Glutamatergic neuron (in vitro differentiated cells): ENCODE measurements at places on chromosomes 6 and 20.

DNA sequence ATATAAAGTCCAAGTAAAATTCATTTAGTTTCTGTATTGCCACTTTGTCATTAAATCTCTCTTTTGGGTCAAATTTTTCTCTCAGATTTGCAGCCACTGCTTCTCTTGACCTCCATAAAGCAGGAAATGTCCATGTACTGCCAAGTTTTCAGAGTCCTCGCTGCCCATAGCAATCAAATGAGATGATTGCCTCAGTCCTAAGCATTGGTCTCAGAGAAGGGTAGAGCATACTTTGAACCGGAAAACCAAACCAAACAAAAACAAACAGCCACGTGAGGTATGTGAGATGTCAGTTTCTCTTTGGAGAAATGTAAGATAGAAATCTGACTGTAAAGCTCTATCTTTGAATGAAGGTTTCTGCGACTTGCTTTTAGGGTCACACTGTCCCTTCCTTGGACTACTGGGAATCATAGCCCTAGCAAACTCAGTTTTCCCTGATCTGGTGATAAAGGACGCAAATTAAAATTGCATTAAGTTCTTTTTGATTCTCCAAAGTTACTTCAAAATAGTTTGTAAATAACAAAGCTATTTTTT, 505.4 kb upstream of the CITED2 start:
- DNase-seq, result no peak

GRCh38 chr6:91705646-91706045, 1118.8 kb upstream of the MAP3K7 start:
- no peak for DNase-seq

GRCh38 chr6:95321126-95321525, 256.2 kb upstream of the MANEA start:
- no peak for DNase-seq

- no peak for DNase-seq
These were observed 25.6 kb downstream of the PRPF6 start for GRCh38 chr20:64006490-64006889.

DNA sequence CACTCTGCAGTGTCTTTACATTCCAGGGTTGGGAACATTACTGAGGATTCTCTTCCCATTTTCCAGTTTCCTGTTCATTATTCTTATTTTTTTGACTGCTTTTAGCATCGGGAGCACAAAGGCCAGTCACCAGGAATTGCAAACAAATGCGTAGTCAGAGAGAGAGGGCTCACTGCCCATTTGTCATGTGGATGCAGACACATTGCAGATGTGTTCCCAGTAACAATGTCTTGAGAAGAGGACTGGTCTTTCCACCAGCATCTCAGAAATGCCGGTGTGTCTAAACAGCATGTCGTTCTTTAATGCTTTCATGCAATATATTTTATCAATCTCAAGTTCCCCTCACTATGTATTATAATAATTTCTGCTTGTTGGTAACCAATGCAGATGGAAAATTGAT, 952 bp upstream of the TAAR6 start:
- DNase-seq, result no peak

- DNase-seq, result no peak
These were observed 166.5 kb upstream of the MYLIP start for GRCh38 chr6:15962449-15962764.

DNA sequence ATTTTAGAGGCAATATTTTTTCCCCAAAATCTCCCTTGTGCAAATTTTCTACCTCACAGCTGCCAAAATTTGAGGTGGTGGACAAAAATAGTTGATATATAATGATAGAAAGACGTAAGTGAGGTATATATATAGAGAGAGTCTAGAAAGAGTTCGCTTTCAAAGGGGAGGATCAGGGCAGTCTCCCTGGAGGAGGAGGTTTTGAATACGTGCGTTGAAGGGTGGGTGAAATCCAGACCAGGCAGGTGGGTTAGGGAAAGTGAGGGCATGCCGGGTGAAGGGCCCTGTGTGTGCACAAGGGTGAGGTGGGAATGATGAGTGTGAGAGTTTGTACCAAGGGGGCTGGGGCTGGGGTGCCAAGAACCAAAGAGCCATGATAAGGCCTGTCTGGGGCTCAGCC, 100.2 kb downstream of the CEBPB start:
- no peak for DNase-seq

DNA sequence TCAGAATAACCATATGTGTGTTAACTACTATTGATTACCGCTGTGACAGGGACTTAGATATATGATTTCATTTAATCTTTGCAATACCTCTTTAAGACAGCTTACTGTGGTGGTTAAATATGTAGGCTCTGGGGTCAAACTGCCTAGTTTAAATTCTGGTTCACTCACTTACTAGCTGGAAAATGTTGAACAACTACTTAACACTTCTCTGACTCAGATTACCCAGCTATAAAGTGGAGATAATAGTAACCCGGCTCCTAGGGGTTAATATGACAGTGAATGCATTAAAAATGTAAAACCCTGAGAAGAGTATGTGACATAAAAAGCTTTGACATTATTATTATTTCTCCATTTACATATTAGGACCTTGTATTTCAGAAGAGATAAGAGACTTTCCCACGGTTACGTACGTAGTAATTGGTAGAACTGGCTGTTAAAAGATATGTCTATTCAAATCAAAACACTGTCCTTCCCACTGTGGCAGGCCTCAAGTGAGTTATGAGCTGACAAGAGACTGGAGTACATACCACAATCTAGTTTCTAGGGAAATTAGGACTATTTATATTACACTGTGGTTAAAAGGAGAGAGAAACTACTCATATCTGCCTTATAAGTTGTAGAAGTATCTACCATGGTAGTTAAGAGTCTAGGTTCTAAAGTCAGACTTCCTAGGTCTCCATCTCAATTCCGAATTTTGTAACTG, 4.4 kb upstream of the PLCB1 start:
- no peak for DNase-seq

DNA sequence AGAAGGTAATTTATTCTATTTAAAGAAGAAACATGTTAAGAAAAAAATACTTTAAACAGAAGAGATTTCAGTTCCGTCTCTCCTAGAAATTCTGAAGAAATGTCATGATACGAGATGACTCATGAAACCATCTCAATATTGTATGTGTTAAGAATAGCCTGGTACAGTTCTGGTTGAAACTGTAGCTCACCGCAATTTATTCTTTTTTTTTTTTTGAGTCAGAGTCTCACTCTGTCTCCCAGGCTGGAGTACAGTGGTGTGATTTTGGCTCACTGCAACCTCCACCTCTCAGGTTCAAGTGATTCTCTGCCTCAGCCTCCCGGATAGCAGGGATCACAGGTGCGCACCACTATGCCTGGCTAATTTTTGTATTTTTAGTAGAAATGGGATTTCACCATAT, 103.3 kb downstream of the ARHGAP18 start:
- DNase-seq, result no peak

DNA sequence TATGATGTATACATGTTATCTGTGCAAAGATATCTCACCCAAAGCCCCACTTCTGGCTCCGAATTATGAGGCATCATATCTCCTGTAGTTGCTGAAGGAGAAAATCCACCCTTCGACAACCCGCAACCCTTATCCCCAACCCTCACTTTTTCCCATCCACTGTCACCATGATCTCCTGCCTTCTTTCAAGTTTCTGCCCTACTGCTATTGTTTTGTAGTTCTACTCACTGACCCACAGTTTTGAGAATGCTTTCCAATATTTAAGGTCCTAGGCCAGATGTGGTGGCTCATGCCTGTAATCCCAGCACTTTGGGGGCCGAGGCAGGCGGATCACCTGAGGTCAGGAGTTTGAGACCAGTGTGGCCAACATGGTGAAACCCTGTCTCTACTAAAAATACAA, 22.2 kb downstream of the ADGRF1 start:
- DNase-seq, result no peak

DNA sequence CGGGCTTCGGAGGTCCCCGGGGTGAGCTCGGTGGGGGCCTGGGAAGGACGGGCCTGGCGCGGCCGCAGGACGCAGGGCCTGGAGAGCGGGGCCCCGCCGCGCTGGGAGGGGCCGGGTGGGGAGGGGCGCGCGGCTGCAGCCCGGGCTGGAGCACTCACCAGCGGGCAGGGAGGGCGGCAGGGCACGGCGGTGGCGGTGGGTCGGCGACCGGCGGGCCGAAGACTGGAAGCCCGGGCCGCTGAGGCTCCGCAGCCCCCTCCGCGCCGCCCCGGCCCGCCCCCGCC, at the start of gene GATA5:
Gene GATA5 (minus strand): TSS at position 224 of the 284 bp plus-strand sequence. CDS start 474 bp downstream, outside the sequence.
- DNase-seq, result no peak

- no peak for DNase-seq
These were observed 97.9 kb downstream of the SOD2 start for GRCh38 chr6:159595173-159595572.

GRCh38 chr6:145009711-145010110, 724.6 kb downstream of the UTRN start:
- DNase-seq, result no peak

DNA sequence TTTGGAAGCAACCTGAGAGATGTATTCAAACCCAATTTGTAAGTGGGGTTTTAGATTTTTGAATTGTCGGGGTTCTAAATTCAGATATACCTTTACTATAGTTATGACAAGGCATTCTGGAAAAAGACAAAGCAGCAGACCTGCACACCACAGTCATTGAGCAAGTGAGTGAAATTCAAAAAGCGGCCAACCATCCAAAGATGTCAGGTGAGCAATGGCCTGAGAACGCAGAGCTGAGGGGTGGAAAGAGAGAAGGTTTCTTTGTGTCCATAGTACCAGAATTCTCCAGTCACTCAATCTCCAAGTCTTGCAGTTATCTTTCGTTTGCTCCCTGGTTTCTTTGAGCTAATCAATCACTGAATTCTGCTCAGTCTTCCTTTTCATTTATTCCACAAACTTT, 1.8 kb upstream of the FRK start:
- no peak for DNase-seq

- no peak for DNase-seq
These were observed 241.4 kb downstream of the IBTK start for GRCh38 chr6:82006027-82006738.

DNA sequence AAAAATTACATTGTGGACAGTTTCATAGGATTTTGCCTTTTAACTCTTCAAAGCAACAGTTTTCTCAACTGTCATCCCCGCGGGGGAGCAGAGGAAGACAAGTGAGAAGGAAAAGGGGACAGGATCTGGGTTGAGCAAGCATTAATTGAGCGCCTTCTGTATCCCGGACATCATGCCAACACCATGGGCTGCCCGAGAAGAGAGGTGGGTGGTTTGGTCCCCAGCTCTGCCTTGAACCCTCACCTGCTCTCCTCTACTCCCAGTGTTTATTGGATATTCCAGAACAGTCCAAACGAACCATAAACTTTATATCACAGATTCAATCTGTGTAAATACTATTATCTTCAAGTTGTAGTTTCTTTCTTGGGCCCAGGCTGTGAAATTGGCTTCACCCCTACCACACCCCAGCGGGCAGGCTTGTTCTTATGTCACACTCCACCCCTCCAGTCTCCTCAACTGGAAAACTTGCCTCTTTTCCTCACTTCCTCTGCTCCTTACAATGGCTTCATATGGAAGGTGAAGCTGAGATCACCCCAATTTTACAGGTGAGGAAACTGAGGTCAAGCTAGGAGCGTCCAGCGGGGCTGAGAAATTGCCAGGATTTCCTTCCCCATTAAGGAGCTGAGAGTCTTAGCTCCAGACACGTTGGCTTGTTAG, 6.0 kb downstream of the PCK1 start:
- DNase-seq, result no peak

DNA sequence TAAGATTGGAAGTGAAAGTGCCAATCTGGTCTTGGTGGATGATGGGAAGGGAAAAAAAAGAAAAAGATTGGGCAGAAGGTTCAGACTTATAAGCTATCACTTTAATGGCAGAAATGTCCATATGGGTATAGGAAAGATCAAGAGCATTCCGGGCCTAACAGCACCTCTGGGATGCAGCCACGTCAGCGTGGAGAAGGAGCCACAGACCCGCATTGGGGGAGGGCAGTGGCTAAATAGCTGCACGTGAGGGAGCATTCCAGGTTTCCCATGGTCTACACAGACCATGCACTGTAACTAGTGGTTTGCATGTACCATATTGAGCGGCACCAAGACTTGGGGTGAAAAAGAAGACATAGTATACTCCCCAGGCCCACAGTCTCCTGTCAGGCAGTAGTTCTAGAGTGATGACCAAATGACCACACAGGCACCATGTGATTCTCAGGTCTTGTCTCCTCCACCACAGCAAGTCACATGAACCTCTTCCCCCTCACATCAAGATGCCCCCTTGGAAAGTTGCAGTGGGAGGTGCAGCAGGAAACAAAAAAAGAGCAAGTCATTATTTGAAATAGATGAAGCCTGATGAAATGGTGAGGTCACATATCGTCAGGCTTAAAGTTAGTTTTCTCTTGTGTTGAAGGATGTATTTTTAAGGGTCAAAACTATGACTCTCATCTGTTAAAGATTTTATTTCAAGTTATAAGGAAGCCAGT, 94.4 kb upstream of the TNFAIP3 start:
- DNase-seq, result no peak

- DNase-seq, result no peak
These were observed 65.4 kb downstream of the OR2J2 start for GRCh38 chr6:29236060-29236459.

DNA sequence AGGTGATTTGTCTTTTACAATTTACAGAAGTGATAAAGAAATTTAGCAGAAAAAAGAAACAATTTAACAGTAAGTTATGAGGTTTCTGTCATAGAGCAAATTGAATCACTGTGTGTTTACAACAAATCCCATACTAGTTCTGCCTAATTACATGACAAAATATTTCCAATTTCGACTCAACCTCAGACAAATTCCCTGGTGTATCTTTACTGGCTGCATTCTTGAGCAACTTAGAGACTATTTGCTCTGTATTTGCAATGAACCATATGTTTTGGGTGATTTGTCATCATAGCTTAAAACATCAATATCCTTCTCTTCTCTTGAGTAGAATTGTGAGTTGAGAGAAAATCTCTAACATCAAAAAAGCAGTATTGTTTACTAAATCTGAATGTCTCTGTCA, 128.7 kb downstream of the SIM1 start:
- DNase-seq, result no peak

DNA sequence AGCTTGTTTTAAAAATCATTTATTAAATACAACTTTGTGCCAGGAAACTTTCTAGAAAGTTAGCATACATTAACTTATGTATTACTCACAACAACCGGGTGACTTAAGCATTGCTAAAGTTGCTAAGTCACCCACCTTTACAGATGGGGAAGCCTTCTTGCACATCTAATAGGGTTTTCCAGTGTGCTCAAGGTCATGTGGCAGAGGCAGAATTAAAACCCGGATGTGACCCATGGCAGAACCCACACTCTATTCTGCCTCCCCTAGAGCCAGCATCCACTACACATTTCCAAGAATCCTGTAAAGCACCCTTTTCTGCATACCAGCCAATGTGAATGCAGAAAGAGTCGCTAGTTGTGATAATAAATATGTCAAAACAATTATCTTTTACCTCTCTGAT, 13.4 kb downstream of the LINC00237 start:
- no peak for DNase-seq

- DNase-seq, result no peak
These were observed 8.0 kb downstream of the POFUT1 start for GRCh38 chr20:32215729-32216128.

DNA sequence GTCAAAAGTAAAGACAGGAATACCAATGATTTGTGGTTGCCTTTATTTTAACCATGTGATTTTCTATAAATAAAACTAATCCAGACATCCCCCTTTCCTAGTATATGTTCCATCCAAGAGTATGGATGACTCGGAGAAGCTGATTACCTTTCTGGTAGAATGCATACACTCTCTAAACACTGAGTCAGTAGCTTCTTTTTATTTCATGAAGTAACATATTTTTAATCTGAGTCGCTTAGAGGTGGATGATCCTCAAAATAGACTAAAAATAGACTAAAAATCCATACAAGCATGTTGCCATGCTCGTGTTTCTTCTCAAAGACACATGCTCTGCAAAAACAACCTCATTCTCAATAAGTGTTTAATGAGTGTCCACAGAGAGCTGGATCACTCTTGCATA, 263.7 kb downstream of the COL12A1 start:
- DNase-seq, result no peak

GRCh38 chr6:74277777-74278186, 581.8 kb downstream of the CD109 start:
- DNase-seq, result no peak
